ENCODE measurements at places on chromosomes 2 and 18. TPM values are rescaled to one million over a fixed set of nuclear protein-coding genes. Genes with fewer than 3 reads are reported as not detected.
A peak's percentile ranks its signal among the peaks of the same experiment; 100 is the strongest.

- no peak for DNase-seq
Measured at GRCh38 chr2:1775511-1776035, 31.3 kb upstream of the PXDN start.

PNKD gene
- 36.7 TPM for total RNA-seq

DNA sequence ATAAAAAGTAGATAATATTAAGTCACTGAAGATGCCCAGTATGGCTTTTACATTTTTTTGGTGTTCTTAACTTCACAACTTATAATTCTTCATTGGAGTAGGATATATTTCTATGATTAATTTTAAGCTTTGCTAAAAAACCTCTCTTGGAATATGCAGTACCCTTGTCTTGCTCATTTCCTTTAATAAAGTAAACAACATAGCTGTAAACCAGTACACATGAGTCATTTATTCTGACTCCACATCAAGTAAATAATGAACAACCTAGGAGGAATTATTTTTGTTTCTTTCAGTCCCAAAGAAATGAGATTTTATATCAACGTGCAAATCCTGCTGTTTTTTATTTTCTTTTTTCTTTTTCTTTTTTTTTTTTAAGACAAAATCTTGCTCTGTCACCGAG, 869.1 kb downstream of the CNTNAP5 start:
- DNase-seq: no peak

- no peak for DNase-seq
Measured at GRCh38 chr2:116810645-116811044, 1003.8 kb upstream of the DDX18 start.

- DNase-seq: no peak
Measured at GRCh38 chr18:23682045-23682444, 7.2 kb upstream of the LAMA3 start.

CAMKMT gene
- total RNA-seq: 10.4 TPM

UPP2 gene
- total RNA-seq: not detected

DNA sequence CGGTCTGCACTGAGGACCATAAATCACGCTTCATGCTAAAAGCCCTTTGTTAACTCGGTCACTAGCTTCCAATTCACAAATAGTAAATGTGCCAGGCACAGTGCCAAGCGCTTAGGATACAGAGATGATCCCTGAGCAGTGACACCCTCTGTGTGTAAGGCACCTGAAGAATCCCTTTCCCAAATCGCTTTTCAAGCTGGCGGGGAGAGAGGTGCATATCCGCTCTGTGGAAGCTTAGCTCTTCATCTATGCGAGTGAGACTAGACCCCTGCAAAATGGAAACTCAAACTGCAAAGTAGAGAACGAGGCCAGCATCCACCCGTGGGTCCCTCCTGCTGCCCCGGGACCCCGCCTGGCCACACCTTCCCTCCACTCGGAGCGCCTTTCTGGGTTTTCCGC, 2.4 kb downstream of the PIEZO2 start:
- no peak for DNase-seq

LOXHD1 gene
- 25.5 TPM for total RNA-seq

DNA sequence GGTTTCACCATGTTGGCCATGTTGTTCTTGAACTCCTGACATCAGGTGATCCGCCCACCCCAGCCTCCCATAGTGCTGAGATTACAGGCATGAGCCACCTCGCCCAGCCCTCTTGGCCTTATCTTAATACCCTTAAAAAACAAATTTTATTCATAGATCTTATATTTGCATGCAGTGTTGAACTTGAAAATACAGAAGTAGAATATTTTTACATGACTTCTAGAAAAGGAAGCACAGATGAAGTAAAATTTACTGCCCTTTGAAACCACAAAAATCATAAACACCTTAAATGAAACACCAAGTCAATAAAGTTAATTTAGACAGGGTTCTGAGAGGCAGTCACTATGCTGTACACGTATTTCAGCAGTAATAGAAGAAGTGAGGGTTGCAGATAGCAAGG, 145.7 kb downstream of the CERS6 start:
- no peak for DNase-seq

MTCL1 gene
- total RNA-seq: 8.9 TPM

DNA sequence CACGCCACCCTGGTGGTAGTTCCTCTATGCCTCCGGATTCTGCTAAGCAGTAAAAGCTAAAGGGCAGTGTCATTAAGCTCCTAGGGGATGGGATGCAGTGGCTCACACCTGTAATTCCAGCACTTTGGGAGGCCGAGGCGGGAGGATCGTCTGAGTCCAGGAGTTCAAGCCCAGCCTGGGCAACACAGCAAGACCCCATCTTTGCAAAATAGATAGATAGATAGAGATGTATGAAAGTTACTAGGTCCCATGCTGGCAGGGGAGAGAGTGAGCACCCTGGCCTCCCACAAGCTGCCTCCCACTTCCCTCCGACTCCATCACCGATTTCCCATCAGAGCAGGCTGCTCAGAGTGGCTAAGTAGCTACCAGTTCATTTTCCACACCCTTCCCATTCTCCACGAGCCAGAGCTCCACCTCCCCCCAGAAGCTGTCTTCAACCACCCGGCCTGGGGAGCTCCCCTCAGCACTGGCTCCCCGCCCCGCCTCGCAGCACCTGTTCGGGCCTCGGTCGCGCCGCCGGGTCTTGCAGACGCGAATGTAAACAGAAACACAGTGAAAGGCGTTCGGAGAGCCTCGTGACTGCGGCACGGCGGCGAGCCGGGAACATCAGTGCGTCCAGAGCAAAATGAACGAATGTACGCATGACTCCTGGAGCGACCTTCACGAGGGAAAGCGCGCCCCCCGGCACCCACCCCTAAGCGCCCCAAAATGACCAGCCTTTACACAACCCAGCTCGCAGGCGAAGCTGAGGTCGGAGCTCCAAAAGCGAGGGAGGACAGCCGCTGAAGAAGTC, 598 bp upstream of the CEP68 start:
- no peak for DNase-seq

DNA sequence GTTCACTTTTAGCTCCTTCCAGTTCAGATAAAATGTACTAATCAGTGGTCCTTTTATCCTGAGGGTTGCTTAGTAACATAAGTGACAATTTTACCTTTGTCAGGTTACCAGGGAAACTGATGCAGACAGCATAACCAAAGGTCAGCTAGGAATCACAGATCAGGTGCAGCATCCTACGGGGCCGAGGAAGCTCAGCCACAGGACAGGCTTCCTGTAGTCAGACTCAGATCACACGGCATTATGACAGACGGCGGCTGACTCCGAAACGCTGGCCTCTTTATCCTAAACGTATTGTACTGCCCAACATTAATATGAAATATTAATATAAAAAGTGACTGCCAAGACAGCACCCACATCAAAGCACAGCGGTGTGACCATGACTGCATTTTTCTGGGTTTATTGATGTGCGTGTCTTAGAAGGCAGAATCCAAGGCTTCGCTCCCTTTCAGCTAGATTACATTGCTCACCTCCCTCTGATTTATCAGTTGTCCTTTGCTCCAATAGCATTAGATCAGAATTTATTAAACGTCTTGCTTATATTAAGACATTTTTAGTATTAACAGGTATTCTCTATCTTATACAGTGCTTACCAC, 444.5 kb downstream of the CMPK2 start:
- no peak for DNase-seq

DNA sequence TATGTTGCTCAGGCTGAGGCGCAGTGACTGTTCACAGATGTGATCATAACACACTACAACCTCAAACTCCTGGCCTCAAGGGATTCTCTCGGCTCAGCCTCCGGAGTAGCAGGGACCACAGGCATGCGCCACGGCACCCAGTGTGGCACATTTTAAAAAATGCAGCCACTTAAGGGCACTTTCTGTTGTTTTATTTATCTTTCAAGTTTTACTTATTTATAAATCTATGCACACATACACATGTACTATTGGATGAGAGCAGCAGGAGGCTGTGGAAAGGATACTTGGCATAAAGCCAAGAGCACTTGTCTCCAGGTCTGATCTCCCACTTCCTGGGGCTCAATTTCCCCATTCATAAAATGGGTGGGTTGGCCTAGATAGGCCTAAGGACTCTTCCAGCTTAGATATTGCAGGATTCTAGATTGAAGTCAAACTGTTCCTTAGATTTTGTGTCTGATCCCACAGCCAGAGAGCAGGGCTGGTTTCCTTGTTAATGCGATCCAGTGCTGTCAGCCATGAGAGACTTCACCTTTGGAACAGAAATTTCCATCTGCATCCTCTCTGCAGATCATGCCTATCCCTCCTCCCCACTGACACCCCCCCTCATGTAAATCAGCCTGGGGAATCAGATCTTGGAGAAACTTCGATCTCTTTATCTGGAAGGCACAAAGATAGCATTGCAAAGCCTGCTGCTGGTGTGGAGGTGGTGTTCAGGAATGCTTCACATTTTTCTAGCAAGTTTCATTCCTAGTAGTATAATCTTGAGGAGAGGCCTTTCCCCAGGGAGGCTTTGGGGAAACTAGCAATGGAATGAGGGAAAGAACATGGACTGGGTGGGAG, 24.7 kb downstream of the PCBP1 start:
- DNase-seq: peak; percentile 46

GRCh38 chr2:203359450-203359849, 31.3 kb downstream of the ABI2 start:
- DNase-seq: no peak

SH3RF3 gene
- 0.15 TPM for total RNA-seq

GALNT14 gene
- 9.7 TPM for total RNA-seq

- DNase-seq: no peak
Measured at GRCh38 chr2:61816480-61817355, 37.1 kb downstream of the FAM161A start.

DNA sequence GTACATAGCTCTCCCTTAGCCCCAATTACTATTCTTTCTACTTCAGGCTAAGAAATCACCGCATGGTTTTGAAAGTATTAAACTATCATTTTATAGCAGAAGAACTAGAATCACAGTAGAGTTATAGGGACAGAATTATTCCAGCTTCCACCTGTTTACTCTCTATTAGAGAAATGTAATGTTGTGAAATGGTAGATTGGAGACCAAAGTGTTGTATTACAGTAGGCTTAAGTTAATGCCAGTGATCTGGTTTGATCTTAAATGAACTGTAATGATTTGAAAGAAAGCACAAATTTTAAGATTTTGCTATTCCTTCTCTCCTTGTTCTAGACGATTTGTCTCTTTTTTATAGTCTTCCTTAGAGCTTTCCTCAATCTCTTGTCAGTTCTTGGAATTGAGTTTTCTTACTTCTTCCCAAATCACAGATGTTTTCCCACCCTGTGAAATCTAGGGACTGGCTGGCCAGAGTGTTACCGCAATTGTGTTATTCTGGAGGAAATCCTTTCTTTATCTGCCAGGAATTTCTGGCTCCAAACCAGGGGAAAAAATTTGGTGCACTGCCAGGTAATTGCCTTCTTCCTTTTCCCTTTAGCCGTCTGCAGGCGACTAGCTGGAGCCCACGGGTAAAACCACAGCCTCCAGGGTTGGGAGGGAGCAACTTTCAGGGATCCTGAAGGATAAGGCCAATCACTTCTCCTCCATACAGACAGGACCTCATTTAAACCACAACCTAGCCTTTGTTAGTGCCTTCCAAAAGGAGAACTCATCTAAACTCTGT, 51.7 kb downstream of the NOP58 start:
- DNase-seq: peak; percentile 80

CABYR gene
- total RNA-seq: 7.9 TPM

ST8SIA5 gene
- total RNA-seq: 24.8 TPM

NTSR2 gene
- total RNA-seq: not detected

- DNase-seq: no peak
Measured at GRCh38 chr18:49786019-49786720, 27.2 kb downstream of the ACAA2 start.

DNA sequence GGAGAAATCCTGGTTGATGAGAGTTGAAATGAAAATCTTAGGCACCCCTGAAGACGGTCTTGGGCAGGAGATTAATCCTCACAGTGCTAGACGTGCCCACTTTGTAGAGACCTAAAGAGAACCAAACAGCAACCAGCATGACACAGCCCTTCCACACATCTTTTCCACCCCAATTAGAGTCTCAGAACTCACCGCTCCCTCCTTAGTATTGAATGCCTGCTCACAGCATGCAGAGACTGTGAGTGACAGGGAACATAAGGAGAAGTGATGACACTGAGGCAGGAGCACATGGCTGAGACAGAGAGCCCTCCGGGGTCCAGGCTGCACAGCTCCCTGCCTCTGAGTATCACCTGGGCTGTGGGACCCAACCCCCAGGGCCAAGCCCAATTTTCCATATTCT, 367.6 kb downstream of the EIPR1 start:
- DNase-seq: no peak

KCNIP3 gene
- 0.24 TPM for total RNA-seq

- DNase-seq: no peak
Measured at GRCh38 chr2:12498286-12498685, 218.4 kb upstream of the TRIB2 start.

DNA sequence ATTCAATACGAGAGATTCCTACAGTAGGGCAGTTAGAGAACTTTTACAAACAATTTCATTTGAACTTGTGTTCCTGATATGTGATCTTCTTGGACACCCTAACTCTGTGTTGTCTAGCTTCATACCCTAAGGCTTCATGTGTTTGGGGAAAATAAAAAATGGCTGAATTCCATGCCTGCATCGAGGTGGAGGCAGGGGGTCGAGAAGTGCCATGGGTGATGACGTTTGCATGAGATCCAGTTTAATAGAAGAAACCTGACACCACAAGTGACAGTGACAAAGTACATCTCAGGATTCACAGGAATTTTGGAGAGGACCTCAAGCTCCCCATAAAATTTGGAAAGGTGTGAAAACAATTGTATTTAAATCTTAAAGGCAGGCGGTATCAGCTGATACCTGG, 169.2 kb upstream of the NABP1 start:
- peak; percentile 54 for DNase-seq

CCL20 gene
- not detected for total RNA-seq

VWA3B gene
- total RNA-seq: not detected

CDK5R2 gene
- 0.44 TPM for total RNA-seq

MEP1B gene
- total RNA-seq: 0.26 TPM

DNA sequence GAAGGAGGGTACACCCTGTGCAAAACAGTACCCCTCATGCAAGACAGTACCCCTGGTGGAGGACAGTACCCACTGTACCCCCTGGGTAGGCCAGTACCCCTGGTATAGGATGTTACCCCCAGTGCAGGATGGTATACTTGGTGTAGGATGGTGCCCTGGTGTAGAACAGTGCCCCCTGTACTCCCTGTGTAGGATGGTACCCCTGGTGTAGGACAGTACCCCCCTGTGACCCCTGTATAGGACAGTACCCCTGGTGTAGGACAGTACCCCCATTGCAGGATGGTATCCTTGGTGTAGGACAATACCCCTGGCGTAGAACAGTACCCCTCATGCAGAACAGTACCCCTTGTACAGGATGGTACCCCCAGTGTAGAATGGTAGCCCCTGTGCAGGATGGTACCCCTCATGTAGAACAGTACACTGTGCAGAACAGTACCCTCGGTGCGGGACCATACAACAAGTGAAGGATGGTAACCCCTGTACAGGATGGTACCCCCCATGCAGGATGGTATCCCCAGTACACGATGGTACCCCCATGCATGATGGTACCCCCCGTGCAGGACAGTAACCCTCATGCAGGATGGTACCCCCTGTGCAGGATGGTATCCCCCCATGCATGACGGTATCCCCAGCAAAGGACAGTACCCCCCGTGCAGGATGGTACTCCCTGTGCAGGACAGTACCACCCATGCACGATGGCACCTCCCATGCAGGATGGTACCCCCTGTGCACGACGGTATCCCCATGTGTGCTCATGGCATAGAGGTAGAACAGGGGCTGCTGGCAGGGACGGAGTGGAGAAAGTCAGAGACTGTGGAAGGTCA, 248.0 kb downstream of the DCDC2C start:
- no peak for DNase-seq

- no peak for DNase-seq
Measured at GRCh38 chr18:62201870-62202269, 14.8 kb downstream of the RELCH start.

GRCh38 chr2:187549951-187550555, 4.2 kb downstream of the TFPI start:
- no peak for DNase-seq

BOLA3 gene
- total RNA-seq: 55.9 TPM
